ENCODE measurements at places on chromosomes 3 and 15. TPM values are rescaled to one million over a fixed set of nuclear protein-coding genes. Genes with fewer than 3 reads are reported as not detected.

DNA sequence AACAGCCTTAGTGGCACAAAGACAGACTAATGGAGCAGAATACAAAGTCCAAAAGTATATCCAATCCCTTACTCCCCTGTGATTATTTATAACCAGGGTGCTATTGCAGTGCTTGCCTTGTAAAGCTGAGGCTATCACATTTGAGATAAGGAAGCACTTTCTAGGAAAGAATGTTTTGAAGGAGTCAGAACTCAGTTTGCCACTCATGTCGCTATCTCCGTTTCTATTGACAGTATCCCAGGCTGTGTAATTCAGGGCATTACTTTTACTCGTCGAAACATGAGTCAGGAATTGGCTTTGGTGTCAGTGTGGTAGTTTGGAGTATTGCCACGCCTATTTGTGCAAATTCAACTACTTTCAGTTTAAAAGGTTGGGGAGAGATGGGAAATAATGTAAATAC, 78.4 kb downstream of the FBXL2 start:
- no peak overlapping the region for H3K27ac ChIP-seq
- H3K27me3 ChIP-seq, result peaks cover 14% of the 10 kb centered on the region
- H3K4me3 ChIP-seq, result no peak overlapping the region
- no peaks in the 10 kb centered on the region for H3K4me1 ChIP-seq

PTH1R gene
- not detected for total RNA-seq

- no peaks in the 10 kb centered on the region for H3K4me1 ChIP-seq
- H3K27me3 ChIP-seq, result peaks cover 2% of the 10 kb centered on the region
- no peak for DNase-seq
- H3K4me3 ChIP-seq, result no peak overlapping the region
- no peaks in the 10 kb centered on the region for H3K36me3 ChIP-seq
Measured at GRCh38 chr15:88954431-88955277, 41.5 kb upstream of the MFGE8 start.

NUP210 gene
- 91.9 TPM for total RNA-seq

DNA sequence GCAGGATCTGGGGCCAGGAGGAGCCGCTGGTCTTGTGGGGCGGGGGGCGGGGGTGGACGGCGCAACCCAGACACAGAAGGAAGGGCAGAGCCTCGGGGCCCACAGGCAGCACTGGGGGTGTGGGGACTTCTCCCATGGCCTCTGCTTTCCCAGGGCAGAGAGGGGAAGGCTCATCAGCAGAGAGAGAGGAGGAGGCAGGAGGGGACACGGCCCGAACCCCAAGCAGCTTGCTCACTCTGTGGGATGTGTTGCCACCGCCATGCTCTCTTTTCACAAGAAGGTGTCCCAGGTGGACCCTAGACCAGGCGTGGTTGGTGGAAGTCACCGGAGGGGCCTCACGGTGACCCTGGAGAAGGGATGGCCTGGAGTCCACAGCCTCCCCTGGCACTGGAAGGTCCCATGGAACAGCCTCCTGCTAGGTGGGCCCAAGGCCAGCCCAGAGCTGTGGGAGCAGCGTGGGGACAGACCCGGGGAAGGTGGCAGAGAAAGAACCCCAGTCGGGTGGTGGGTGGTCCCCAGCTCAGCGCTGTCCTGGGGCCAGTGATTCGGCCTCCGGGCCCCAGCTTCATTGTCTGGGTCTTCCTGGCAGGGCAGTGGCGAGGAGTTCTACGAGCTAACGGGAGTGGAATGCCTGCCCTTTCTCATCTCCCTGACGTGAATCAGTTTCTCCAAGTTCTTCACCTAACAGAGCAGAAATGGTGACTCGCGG, 46.8 kb upstream of the PCSK6 start:
- no peak overlapping the region for H3K27ac ChIP-seq
- DNase-seq, result no peak
- H3K36me3 ChIP-seq, result no peaks in the 10 kb centered on the region
- H3K4me3 ChIP-seq, result no peak overlapping the region

DNA sequence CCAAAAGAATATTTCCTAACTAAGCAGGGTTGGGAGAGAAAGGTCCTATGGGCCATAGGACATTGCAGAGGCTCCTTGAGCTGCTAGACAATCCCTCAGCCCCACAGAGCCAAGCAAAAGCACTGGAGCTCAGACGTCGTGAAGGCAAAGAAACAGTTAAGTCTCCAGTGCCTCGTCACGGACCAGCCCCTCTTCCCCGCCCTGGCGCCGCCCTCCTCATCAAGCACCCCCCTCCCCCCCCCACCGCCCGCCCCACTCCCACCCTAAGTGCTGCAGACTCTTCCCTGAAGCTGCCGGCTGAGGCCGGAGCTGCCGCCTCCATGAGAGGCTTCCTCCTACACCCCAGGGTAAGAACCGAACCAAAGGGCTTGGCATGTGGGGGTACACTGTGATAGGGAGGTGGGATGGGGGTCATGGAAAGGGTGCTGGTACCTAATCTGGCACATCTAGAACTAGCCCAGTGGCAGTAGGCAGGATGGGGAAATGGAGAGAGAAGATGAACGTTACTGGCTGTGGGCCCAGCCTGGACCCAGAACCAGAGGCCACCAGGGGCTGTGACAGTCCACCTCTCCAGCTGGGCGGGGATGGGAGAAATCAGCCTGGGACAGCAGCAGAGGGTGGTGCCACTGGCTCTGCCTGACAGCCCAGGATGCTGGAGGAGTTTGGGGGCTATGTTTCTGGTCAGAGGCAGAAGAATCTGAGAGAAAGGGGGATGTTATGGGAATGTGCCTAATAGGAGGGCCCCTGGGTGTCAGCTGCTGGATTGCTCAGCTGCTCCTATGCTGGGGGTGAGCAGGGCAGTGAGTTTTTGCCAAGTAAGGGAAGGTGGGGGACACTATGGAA, at the start of gene MAP1A:
Gene MAP1A, plus strand, starts transcription at position 255 of the 843 bp plus-strand sequence. CDS start 3,866 bp downstream, outside the sequence.
- peaks cover 46% of the 10 kb centered on the region for H3K27me3 ChIP-seq
- peak within 1 kb of the TSS; percentile 64 for H3K4me3 ChIP-seq
- no peak within 1 kb of the TSS for H3K27ac ChIP-seq

GRCh38 chr15:98660055-98660454, 11.7 kb downstream of the IGF1R start:
- DNase-seq, result no peak
- H3K4me3 ChIP-seq, result no peak overlapping the region
- H3K27me3 ChIP-seq, result peaks cover 9% of the 10 kb centered on the region
- no peaks in the 10 kb centered on the region for H3K36me3 ChIP-seq
- no peak overlapping the region for H3K27ac ChIP-seq

- DNase-seq, result no peak
- H3K27ac ChIP-seq, result no peak overlapping the region
- peaks cover 11% of the 10 kb centered on the region for H3K27me3 ChIP-seq
- no peaks in the 10 kb centered on the region for H3K4me1 ChIP-seq
Measured at GRCh38 chr15:92643849-92644815, 11.4 kb downstream of the FAM174B start.

GOLGA8H gene
- not detected for total RNA-seq

ZNF620 gene
- total RNA-seq, result 4.0 TPM

GRCh38 chr3:42872718-42873117, 3.0 kb downstream of the CYP8B1 start:
- H3K27ac ChIP-seq, result no peak overlapping the region
- no peak for DNase-seq
- H3K4me1 ChIP-seq, result no peaks in the 10 kb centered on the region
- H3K27me3 ChIP-seq, result no peaks in the 10 kb centered on the region
- H3K4me3 ChIP-seq, result no peak overlapping the region

TRAT1 gene
- total RNA-seq, result not detected

GRCh38 chr3:140494970-140495369, 182.9 kb upstream of the TRIM42 start:
- no peak overlapping the region for H3K4me3 ChIP-seq
- no peaks in the 10 kb centered on the region for H3K4me1 ChIP-seq
- no peaks in the 10 kb centered on the region for H3K36me3 ChIP-seq
- no peak for DNase-seq

- H3K4me1 ChIP-seq, result no peaks in the 10 kb centered on the region
- DNase-seq, result no peak
- no peak overlapping the region for H3K27ac ChIP-seq
- H3K27me3 ChIP-seq, result no peaks in the 10 kb centered on the region
- H3K36me3 ChIP-seq, result no peaks in the 10 kb centered on the region
Measured at GRCh38 chr15:88202231-88202630, 54.3 kb downstream of the NTRK3 start.

GRCh38 chr3:12925648-12926047, 84.3 kb upstream of the RPL32 start:
- no peak overlapping the region for H3K4me3 ChIP-seq
- H3K36me3 ChIP-seq, result peaks cover 94% of the 10 kb centered on the region
- peak overlapping the region; percentile 18 for H3K27ac ChIP-seq
- no peak for DNase-seq
- H3K4me1 ChIP-seq, result peaks cover 46% of the 10 kb centered on the region

PIK3R4 gene
- 32.4 TPM for total RNA-seq

DNA sequence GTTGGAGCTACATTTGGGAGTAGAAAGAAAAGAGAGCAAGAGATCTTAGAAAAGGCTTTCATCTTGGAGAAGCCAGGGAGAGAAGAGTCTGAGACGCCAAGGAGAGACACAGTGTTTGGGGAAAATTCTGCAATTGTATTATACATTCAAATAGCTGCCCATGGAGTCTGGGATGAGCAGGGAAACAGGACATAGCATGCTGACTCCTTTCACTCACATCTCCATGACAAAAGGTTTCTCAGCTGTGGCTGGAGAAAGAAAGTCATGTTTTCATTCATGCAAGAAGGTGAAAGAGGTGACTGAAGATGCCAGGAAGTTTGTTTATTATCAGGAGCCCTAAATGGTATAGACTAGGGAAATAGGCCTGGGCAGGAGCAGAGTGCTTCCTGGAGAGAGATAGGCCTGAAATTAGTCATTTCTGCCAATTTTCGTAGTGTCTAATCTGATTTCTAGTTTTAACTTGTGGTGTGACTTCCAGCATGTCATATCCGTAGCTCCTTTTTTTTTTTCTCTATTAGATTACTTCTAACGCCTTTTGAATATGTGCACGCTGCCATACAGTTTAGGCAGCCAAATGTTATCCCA, 34.1 kb downstream of the ACP3 start:
- H3K27me3 ChIP-seq, result no peaks in the 10 kb centered on the region
- no peak overlapping the region for H3K27ac ChIP-seq
- no peak for DNase-seq
- H3K36me3 ChIP-seq, result no peaks in the 10 kb centered on the region
- H3K4me1 ChIP-seq, result no peaks in the 10 kb centered on the region

DNA sequence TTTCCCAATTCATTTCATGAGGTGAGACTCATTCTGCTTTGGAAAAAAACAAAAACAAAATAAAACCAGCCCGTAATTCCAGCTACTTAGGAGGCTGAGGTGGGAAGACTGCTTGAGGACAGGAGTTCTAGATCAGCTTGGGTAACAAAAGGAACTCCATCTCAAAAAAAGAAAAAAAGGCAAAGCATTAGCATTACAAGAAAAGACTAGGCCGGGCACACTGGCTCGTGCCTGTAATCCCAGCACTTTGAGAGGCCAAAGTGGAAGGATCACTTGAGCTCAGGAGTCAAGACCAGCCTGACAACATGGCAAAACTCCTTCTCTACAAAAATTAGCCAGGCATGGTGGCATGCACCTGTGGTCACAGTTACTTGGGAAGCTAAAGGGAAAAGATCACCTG, 33.9 kb downstream of the TRPM7 start:
- peaks cover 9% of the 10 kb centered on the region for H3K4me1 ChIP-seq
- DNase-seq, result no peak
- peaks cover 72% of the 10 kb centered on the region for H3K36me3 ChIP-seq
- H3K27me3 ChIP-seq, result no peaks in the 10 kb centered on the region
- H3K27ac ChIP-seq, result no peak overlapping the region
- H3K4me3 ChIP-seq, result no peak overlapping the region

GRCh38 chr3:15646851-15647511, 45.4 kb downstream of the BTD start:
- peaks cover 45% of the 10 kb centered on the region for H3K4me1 ChIP-seq
- DNase-seq, result no peak
- peak overlapping the region; percentile 68 for H3K4me3 ChIP-seq

RPL39L gene
- total RNA-seq, result 4.7 TPM

DNA sequence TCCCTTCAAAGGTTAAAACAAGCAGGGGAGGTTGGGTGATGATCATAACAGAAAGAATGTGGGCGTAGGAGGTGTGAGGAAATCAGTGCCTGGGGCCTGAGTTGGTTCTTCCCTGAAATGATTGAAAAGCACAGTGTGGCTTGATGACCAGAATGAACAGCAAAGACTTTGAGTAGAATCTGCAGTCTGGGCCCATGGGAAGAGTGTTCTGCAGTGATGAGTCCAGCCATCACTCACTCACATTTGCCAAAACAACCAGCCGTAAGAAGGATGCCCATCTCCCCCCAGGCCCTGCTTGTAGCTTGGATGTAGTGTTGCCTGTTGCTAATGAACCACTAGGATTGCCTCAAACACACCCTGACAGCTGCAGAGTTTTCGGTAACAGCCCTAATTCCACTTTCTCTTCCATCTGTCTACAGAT, 67.9 kb downstream of the VGLL3 start:
- H3K4me1 ChIP-seq, result no peaks in the 10 kb centered on the region
- no peaks in the 10 kb centered on the region for H3K27me3 ChIP-seq
- no peak overlapping the region for H3K4me3 ChIP-seq
- no peak for DNase-seq
- no peak overlapping the region for H3K27ac ChIP-seq

DNA sequence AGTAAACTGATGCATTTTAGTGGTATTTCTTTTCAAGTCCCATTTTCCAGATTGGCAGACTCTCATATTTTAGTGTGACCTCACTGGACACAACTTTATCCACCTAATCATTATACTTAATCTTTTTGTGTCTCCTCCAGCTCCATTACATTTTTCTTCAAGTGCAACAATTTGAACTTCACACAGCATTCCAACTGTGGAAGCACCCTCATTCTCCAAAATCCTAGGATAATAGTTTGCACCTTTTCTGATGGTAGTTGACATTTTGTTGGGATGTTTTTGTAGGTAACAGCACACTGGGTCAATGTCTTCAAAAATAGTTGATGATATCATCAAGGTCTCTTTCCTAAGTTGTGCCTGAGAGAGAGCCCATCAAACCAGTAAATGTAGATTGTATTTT, 123.1 kb downstream of the RYR3 start:
- H3K4me1 ChIP-seq, result no peaks in the 10 kb centered on the region
- H3K27me3 ChIP-seq, result no peaks in the 10 kb centered on the region
- DNase-seq, result no peak
- no peak overlapping the region for H3K27ac ChIP-seq
- H3K36me3 ChIP-seq, result no peaks in the 10 kb centered on the region

GRCh38 chr15:70461992-70462391, 301.4 kb downstream of the UACA start:
- no peaks in the 10 kb centered on the region for H3K36me3 ChIP-seq
- no peak for DNase-seq
- H3K4me1 ChIP-seq, result peaks cover 32% of the 10 kb centered on the region
- no peak overlapping the region for H3K27ac ChIP-seq

IGF2BP2 gene
- total RNA-seq, result 0.69 TPM

- no peak overlapping the region for H3K27ac ChIP-seq
- no peaks in the 10 kb centered on the region for H3K27me3 ChIP-seq
Measured at GRCh38 chr3:183069086-183069485, 30.2 kb downstream of the MCCC1 start.

CERS3 gene
- total RNA-seq, result 0.49 TPM

DNA sequence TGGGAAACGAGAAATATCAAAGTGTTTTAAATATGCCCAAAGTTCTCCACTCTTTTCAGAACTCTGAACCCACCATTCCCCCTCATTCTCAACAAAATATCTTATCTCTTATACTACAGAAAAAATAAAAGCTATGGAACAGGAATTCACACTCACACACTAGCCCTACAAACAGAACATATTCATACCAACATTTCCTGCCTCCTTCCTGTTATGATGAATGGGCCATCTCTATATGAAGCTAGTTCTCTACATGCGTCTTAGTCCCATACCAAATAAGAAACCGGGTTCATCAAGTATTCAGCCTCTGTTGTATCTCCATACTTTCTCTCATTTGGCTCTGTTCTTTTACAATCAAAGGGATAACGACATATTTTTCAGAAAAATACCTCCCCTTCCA, 72.6 kb downstream of the PLSCR2 start:
- no peak for DNase-seq
- no peaks in the 10 kb centered on the region for H3K4me1 ChIP-seq
- H3K36me3 ChIP-seq, result no peaks in the 10 kb centered on the region
- peaks cover 2% of the 10 kb centered on the region for H3K27me3 ChIP-seq
- H3K4me3 ChIP-seq, result no peak overlapping the region

All from activated B cell treated with CpG ODN at 0.5 μM for 24 hours (primary cell).